CD4-positive, alpha-beta T cell (primary cell): ENCODE measurements at places on chromosomes 5 and 9. TPM values are rescaled to one million over a fixed set of nuclear protein-coding genes. Genes with fewer than 3 reads are reported as not detected.
A peak's percentile ranks its signal among the peaks of the same experiment; 100 is the strongest.

ZNF454 gene
- not detected for total RNA-seq

DNA sequence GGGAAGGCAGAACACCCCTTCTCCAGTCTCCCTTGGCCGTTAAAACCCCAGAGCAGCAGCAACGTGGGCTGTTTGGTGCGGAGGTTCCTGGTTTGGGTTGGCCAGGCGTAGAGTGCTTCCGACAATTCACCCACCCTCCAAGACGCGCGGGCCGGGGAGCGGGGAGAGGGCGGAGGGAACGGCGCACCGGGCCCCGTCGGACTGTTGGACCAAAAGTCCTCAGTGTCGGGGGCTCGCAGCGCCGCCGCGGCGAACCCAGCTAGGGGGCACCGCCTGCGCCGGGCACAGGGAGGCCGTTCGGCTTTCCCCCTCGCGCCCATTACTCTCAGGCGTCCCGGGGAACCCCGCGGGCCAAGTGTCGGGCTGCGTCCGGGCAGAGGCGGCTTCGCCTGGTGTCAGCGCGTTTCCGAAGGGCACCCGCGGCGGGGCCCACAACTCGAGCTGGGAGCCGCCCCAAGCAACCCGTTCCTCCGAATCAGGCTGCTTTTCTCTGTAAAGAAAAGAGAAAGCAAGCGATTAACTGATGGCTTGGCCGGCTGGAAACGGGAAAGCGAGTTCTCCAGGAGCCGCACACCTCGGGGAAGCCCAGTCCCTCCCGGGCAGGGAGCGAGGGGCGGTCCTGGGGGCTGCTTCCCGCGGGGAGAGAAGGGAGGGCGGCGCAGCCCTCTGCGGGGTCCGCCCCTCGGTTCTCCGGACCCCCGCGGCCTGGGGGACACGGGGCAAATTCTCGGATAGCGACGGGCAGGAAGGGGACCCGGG, 145.5 kb downstream of the ERCC6L2 start:
- H3K4me3 ChIP-seq: peak overlapping the region; percentile 67
- peak overlapping the region; percentile 25 for H3K27ac ChIP-seq
- peak; percentile 32 for DNase-seq
- peaks cover 16% of the 10 kb centered on the region for H3K27me3 ChIP-seq
- no peaks in the 10 kb centered on the region for H3K36me3 ChIP-seq

- H3K4me1 ChIP-seq: peaks cover 5% of the 10 kb centered on the region
- H3K27ac ChIP-seq: no peak overlapping the region
- no peak overlapping the region for H3K4me3 ChIP-seq
- DNase-seq: no peak
- H3K27me3 ChIP-seq: no peaks in the 10 kb centered on the region
- no peaks in the 10 kb centered on the region for H3K36me3 ChIP-seq
These were observed 118.7 kb downstream of the AUH start for GRCh38 chr9:91243029-91243428.

COMMD10 gene
- 26.0 TPM for total RNA-seq

SLC25A2 gene
- 0.22 TPM for total RNA-seq

RICTOR gene
- 125 TPM for total RNA-seq

DNA sequence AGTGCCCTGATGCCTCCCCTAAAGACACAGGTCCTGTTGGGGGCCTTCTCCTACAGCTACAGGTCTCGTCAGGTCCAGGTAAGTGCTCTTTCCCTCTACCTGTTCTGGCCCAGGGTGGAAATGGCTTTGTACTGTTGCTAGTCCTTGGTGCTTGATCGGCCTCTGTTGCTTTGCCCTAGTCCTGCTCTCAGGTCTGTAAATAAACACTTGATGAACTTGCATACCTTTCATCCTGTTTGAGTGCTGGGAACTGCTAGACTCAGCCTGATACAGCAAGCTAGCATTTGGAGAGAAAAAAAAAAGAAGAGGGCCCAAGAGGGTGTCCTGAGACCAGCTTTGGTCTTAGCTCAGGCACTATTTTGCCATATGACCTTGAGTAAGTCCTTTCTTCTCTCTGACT, 21.8 kb upstream of the ZNF618 start:
- H3K27ac ChIP-seq: no peak overlapping the region
- H3K4me3 ChIP-seq: no peak overlapping the region
- DNase-seq: no peak
- no peaks in the 10 kb centered on the region for H3K36me3 ChIP-seq
- no peaks in the 10 kb centered on the region for H3K4me1 ChIP-seq

DNA sequence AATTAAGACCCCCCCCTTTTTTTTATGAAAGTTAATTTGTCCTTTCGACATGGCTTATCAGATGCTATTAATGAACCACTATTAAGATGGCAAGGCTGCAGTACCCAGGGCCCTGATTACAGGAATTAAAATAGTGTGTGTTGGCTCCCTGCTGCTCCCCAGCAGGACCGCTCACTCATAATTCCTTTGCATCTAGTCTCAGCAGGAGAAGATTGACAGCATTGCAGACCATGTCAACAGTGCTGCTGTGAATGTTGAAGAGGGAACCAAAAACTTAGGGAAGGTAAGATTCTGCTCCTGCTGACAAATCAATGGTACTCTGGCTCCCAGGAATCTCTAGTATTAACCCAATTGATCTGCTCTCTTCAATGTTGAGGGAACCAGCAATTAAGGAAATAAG, 61.0 kb downstream of the STX17 start:
- no peaks in the 10 kb centered on the region for H3K4me1 ChIP-seq
- no peak overlapping the region for H3K4me3 ChIP-seq
- peaks cover 42% of the 10 kb centered on the region for H3K36me3 ChIP-seq
- no peaks in the 10 kb centered on the region for H3K27me3 ChIP-seq
- H3K27ac ChIP-seq: no peak overlapping the region

FOXD4 gene
- total RNA-seq: 0.20 TPM

FBP2 gene
- total RNA-seq: not detected

TMEM8B gene
- 9.6 TPM for total RNA-seq

GRCh38 chr9:137606005-137606621, 627 bp downstream of the ARRDC1 start:
- H3K27me3 ChIP-seq: no peaks in the 10 kb centered on the region
- H3K36me3 ChIP-seq: peaks cover 4% of the 10 kb centered on the region
- no peak overlapping the region for H3K27ac ChIP-seq
- DNase-seq: no peak
- H3K4me1 ChIP-seq: peaks cover 33% of the 10 kb centered on the region

CCNI2 gene
- 8.8 TPM for total RNA-seq

DNA sequence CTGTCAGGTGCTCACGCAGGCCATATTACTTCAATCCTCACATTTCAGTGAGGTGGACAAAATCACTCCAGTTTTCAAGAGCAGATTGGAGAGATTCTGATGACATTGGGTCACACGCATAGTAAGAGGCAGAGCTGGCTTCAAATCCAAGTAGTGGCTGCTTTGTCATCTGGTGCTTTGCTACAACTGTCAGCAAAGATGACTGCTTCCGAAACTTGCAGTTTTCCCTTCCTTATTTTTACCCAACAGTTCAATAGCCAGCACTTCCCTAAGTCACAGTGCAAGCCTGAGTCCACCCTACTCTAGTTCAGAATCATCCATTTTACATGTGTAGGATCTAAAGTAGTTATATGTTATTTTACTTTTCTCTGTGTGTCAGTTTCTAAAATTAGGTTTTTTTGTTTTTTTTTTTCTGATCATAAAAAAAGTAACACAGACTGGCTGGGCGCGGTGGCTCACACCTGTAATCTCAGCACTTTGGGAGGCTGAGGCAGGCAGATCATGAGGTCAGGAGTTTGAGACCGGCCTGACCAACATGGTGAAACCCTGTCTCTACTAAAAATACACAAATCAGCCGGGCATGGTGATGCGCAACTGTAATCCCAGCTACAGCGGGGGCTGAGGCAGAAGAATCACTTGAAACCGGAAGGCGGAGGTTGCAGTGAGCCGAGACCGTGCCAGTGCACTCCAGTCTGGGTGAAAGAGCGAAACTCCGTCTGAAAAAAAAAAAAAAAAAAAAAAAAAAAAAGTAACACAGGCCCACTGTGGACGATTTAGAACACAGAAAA, 49.6 kb downstream of the ANKDD1B start:
- no peaks in the 10 kb centered on the region for H3K4me1 ChIP-seq
- DNase-seq: no peak
- no peaks in the 10 kb centered on the region for H3K36me3 ChIP-seq

GRCh38 chr5:151570058-151570457, 21.1 kb downstream of the FAT2 start:
- H3K36me3 ChIP-seq: no peaks in the 10 kb centered on the region
- no peak for DNase-seq
- no peaks in the 10 kb centered on the region for H3K4me1 ChIP-seq

DNA sequence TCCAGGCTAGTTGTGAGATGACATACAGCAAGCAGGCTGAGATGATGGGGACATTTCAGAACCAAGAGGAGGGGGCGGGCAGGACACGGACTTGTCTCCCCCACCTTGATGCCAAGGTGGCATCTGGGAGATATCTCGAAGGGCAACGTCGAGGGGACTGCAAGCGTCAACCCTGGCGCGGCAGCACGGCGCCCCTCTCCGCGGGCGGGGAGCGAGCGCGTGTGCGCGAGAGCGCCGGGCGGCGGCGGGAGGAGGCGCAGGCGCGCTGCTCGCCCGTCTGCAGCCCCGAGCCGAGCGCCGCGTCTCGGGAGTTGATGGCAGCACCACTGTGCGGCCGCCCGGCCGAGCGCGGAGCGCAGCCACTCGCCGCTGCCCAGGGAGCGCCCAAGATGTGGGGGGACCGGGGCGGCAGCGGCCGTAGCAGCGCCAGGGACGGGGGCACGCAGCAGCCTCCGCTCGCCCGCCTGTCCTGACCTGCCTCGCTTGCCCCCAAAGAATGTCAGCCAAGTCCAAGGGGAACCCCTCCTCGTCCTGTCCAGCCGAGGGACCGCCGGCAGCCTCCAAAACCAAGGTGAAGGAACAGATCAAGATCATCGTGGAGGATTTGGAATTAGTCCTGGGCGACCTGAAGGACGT, at the start of gene PRR16:
Gene PRR16 (plus strand): TSS at position 310 of the 636 bp plus-strand sequence.
- peaks cover 7% of the 10 kb centered on the region for H3K4me1 ChIP-seq
- H3K27me3 ChIP-seq: peaks cover 27% of the 10 kb centered on the region
- DNase-seq: peak; percentile 34
- H3K36me3 ChIP-seq: no peaks in the 10 kb centered on the region

MAMDC2 gene
- total RNA-seq: 0.08 TPM

DNA sequence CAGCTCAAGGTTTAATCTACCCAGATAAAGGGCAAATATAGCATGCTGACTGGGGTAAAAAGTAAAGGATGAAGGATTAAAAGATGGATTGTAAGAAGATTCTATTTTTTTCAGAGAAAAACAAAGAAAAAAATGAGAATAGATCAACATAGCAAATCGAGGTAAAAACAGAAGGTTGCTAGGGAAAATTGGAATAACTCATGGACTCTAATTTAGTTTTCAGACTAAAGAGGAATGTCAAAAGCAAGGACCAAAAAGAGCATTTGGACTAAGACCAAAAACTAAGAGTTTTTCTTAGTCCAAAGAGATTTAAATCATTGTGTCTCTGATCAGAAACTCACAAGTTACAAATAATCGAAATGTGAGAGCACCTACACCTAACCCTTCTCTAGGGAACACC, 250.7 kb upstream of the PTPRD start:
- no peak for DNase-seq
- no peaks in the 10 kb centered on the region for H3K36me3 ChIP-seq
- no peaks in the 10 kb centered on the region for H3K4me1 ChIP-seq
- H3K4me3 ChIP-seq: no peak overlapping the region
- no peaks in the 10 kb centered on the region for H3K27me3 ChIP-seq
- no peak overlapping the region for H3K27ac ChIP-seq

PTCH1 gene
- total RNA-seq: 15.8 TPM

PIP5KL1 gene
- total RNA-seq: 3.3 TPM

DNA sequence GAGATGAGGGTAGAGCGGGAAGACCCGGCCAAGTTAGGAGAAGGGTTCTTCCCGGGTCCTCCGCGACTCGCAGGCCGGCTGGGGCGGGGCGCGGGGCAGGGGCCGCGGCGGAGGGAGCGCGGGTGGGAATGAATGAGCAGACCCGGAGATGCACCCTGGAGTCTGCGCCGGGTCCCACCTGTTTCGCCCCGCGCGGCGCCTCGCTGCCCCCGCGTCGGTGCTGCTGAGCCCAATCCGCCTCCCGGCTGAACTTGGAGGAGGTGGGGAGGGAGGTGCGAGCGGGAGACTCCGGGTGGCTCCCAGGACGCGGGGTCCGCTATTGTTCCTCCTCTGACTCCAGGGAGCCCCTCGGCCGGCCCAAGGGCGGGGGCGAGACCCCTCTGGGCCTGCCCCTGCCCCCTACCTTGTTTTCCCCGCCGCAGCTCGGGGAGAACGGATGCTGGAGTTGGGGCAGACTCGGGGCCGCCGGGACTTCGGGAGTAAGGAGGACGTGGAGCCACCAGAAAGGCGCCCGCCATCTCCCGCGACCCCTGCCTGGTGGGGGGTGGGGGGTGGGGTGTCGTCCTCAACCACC, 659 bp downstream of the RAI14 start:
- H3K27ac ChIP-seq: no peak overlapping the region
- DNase-seq: peak; percentile 16
- H3K27me3 ChIP-seq: peaks cover 36% of the 10 kb centered on the region
- no peaks in the 10 kb centered on the region for H3K36me3 ChIP-seq
- H3K4me3 ChIP-seq: peak overlapping the region; percentile 63
- H3K4me1 ChIP-seq: peaks cover 18% of the 10 kb centered on the region

DNA sequence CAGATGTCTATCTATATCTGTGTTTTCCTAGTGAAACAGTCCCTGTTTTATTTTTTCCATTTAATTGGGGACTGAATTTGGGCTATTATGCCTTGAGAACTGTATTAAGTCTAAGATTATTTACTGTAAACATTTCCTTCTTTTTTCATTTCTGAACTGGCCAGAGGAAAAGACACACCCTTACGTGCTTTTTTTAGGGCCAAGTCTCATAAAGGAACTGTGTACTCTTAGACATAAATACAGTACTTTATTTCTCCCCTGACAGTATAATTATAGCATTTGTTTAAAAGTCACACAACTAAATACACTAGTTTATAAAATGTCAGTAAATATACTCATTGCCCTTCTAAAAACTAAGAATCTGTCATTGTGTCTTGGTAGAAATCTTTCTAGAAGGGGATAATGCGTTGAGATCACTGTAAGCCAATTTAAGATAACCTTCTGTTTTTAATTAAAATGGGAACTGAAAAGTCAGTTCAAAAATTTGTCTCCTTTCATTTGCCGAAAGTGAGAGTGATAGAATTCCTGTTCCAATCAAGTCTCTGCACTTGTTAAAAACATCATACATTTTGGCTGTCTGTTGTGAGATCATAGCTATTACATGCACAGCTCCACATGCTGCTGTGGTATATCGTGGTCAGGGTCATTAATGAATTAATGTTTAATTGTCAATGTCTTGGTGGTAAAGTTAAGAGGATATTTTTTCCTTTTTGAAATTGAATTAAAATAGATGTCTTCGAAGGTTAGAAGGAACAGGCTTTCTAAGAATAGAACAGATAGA, 132.1 kb downstream of the FOCAD start:
- H3K27me3 ChIP-seq: no peaks in the 10 kb centered on the region
- no peak for DNase-seq
- peaks cover 6% of the 10 kb centered on the region for H3K36me3 ChIP-seq
- H3K4me3 ChIP-seq: no peak overlapping the region
- H3K4me1 ChIP-seq: no peaks in the 10 kb centered on the region

DNA sequence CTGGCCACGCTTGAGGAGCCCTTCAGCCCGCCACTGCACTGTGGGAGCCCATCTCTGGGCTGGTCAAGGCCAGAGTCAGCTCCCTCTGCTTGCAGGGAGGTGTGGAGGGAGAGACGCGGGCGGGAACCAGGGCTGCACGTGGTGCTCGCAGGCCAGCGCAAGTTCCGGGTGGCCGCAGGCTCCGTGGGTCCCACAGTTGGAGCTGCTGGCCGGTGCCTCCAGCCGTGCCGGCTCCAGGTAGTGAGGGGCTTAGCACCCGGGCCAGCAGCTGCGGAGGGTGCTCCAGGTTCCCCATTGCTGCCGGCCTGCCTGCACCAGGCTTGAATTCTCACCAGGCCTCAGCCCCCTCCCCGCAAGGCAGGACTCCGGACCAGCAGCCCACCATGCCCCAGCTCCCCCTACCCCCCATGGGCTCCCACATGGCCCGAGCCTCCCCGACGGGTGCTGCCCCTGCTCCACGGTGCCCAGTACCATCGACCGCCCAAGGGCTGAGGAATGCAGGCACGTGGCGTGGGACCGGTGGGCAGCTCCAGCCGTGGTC, 192.8 kb upstream of the IZUMO3 start:
- H3K36me3 ChIP-seq: no peaks in the 10 kb centered on the region
- no peaks in the 10 kb centered on the region for H3K27me3 ChIP-seq
- H3K27ac ChIP-seq: no peak overlapping the region
- DNase-seq: no peak
